ENCODE measurements at places on chromosomes 16 and 17.

DNA sequence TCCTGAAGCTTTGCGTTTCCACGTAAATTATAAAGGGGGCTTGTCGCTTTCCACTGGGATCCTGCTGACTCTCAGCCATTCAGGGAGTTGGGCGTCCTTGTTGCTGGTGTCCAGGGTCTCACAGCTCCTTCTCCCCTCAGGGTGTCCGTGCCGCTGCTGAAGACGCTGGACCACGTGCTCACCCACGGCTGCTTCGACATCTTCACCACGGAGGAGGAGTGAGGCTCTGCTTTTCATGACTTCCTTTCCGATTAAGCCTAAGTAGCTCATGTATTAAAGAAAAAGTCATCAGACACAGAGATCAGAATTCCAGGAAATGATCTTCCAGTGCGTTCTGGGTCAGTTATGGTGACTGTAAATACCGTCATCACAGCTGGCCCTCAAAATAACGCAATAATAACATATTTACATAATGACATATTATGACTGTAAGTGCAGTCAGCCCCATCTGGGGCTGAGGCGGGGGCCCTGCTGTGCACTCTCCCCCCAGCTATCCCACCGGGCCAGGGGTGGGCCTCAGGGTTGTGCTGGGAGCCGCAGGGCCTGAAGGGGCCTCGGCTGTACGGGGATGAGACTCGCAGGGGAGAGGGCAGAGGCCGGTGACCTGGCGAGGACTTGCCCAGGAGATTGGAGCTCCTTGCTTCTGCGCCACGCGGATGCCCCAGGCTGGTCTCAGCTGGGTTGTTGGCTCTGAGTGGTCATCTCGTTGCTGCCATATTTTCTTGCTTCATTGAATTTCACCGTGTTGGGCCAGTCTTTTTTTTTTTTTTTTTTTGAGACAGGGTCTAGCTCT, 92.9 kb upstream of the ZNF750 start:
- DNase-seq = no peak

DNA sequence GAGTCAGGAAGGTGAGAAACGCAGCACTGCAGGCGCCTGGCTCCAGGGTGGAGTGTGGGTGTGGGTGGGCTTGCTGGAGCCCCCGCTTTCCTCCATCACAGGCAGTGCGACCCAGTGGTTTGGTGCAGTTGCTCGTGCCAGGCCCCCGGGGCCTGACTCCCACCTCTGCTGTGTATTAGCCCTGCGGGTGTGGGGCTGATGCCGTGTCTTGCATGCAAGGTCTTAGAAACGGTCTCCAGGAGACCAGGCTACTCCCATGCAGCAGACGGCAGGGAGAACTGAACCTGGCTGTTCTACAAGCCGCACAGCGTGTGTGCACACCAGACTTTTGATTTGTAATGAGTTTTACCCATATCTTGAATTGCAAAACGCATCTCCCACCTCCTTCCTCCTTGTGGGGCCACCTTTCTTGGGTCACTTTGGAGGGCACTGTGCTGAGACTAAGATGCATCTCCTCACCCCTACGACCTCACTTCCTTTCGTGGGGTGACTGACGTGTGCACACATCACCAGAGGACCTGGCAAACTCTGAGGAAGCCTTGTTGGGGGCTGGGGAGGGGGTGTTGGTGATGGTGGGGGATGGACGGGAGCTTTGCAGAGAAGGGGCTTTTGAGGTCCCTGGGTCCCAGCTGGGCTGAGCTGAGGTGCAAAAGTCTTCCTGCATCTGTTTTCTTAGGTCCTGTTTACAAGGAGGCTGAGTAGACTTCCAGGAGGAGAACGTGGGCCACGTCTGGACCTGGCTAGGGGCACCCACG, 101.8 kb upstream of the TNRC6C start:
- no peak for DNase-seq

DNA sequence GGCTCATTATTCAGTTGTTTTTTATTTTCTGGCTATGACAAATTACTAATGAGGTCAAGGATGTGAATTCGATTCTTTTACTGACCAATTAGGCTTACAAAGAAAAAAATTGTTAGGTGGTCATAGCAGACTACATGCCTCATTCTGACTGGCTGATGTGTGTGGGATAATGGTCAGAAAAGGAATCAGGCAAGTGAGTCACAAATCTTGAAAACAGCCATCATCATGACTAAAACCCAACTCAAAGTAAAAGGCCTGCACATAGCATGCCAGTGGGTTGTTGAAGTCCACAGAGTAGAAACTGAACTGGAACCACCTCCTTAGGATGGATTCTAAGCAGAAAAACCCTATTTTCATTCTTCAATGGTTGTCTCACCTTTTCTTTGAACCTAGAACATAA, 8.6 kb downstream of the RPGRIP1L start:
- no peak for DNase-seq

- DNase-seq = no peak
Observed at GRCh38 chr17:45277992-45278391, 16.1 kb upstream of the SPATA32 start.

DNA sequence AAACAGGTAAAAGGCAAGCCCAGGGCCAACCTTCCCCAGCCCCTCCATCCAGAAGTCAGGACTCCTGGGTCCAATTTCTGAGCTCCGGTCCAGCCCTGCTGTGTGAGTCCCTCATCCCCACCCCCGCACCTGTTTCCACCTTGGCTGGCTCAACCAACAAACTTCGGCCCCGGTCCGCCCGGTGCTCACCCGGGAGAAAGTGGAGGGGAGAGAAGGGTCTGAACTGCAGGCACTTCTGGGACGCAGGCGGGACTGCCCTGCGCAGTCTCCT, 541 bp downstream of the RHBDF2 start:
- DNase-seq = no peak

DNA sequence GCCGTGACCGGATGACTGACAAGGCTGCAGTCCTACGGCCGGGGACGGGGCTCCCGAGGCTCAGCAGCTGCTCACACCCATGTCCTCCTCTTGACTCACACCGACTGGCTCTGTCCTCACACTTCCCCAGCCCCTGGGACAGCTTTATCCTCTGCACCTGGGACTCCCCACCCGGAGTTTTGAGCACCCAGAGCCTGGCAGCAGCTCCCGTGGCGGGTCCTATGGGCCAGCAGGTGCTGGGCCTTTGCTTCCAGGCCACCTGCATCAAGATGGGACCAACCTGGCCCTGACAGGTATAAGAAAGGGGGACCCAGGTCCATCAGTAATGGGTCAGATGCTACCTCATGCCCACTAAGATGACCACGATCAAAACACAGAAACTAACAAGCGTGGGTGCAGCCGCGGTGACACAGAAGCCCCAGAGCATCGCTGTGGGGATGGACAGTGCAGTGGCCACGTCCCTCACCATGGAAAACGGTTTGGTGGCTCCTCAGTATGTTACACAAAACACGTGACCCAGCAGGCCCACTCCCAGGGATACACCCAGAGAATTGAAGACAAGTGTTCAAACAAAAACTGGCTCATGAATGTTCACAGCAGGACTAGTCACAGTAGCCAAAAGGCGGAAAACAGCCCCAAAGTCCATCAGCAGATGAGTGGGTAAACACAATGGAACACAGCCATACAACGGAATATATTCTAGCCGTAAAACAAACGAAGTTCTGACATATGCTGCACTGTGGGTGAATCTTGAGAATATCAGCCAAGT, 3.3 kb upstream of the NOTUM start:
- no peak for DNase-seq

- DNase-seq = no peak
Observed at GRCh38 chr17:5902181-5903140, 167.7 kb upstream of the WSCD1 start.

DNA sequence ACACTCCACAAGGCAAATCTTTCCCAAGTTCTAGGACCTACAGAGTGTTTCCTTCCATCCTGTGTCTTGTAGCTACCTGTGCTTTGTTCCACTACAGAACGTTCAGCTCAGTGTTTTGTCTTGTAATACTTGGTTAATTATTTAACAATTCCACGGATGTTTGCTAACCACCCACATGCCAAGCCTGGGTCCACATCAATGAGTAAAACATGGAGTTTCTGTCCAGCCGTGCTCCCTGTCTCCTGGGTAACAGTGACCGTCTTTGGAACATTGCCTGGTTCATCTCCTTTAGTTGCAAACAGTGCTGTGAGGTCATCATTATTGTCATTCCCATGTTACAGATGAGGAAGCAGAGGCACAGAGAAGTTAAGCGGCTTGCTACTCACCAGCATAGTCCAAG, 41.3 kb downstream of the IRF8 start:
- no peak for DNase-seq

- DNase-seq = no peak
Observed at GRCh38 chr17:4903051-4903818, at the start of gene CHRNE. Gene CHRNE (minus strand): TSS chr17:4903098. CDS start chr17:4903063, 35 bp downstream.

GRCh38 chr17:77810536-77810935, 148.0 kb upstream of the TNRC6C start:
- DNase-seq = no peak

GRCh38 chr17:34847938-34848337, 113.3 kb downstream of the CCT6B start:
- no peak for DNase-seq

GRCh38 chr16:57630931-57631845, 2.8 kb downstream of the ADGRG1 start:
- DNase-seq = no peak

DNA sequence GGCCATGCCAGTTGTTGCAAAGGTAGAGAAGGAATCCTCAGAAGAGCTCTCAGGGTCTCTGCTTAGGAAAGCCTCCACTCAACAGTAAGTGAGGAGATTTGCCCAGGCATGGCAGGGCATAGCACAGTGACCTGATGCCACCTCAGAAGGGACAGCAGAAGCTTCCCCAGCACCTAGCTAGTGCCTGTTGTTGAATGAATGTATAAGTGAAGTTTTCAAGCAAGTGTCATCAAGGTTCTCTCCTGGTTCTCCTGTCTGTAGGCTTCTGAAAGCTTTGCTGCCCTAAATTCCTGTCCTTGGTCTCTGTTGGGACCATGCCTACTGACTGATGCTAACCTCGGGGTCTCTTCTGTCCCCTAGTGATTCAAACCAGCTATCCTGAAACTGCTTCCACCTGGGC, 114.9 kb upstream of the TBX2 start:
- DNase-seq = no peak

DNA sequence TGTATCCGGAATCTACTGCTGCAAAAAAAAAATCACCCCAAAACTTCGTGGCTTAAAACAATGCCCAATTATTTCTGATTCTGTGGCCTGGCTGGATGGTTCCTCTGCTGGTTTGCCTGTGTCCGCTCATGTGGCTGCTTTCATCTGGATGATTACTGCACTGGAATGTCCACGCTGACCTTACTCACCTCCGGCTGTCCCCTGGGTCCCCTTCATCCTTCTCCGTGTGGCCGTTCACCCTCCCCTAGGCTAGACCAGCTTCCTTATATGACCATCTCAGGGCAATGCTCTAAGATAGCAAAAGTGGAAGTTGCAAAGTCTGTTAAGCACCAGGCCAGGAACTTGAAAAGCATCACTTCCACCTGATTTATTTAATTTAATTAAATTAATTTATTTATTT, 31.4 kb upstream of the SPNS2 start:
- DNase-seq = no peak

DNA sequence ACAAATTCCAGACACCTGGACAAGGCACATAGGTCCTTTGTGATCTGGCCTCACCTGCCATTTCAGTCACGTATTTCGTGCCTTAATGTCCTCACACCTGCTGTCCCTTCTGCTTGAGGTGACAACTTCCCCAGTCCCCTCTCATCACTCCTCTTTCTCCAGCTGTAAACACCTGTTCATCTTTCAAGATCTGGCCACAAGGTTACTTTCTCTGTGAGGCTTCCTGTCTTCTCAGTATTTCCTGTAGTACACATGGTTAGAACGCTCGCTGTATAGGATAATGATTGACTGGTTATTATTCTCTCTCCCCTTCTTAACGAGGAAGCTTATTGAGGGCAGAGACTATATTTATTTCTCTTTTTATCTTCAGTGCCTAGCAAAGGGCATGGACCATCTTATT, 74.5 kb upstream of the PMFBP1 start:
- no peak for DNase-seq

DNA sequence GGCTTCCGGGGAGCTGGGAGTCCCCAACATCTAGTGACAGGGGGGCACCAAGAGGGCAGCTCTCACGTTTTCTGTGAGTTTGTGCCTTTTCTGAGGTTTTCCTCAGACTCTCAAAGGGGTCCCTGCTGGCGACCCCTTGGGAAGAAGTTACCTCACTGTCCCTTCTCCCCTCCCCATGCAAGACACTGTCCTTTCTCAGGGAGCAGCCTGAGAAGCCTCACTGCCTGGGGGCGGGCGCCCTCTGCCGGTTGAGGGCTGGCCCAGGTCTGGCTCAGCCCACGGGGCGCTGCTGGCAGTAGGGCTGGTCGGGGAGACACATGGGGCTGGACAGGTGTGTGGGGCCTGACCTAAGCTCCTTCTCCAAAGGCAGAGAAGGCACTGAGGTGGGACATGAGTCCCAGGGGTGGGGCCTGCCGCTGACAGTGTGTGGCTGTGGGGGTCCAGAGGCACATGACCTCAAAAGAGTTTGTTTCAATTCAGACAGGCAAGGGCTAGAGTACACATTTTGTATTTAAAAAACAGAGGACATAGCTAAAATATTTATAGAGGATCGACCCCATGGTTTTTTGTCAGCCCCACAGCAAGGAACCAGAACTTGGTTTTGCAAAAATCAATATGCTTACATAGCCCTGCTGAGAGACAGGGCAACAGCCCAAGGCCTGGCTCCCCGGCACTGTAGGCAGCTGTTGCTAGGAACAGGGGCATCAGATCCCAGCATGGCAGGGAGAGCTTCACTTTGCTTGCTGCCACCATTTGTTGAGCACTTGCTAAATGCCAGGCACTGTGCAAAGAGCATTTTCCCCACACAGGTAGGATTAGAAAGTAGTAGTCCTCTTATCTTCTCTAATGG, 18.5 kb upstream of the ALDH3A1 start:
- no peak for DNase-seq

DNA sequence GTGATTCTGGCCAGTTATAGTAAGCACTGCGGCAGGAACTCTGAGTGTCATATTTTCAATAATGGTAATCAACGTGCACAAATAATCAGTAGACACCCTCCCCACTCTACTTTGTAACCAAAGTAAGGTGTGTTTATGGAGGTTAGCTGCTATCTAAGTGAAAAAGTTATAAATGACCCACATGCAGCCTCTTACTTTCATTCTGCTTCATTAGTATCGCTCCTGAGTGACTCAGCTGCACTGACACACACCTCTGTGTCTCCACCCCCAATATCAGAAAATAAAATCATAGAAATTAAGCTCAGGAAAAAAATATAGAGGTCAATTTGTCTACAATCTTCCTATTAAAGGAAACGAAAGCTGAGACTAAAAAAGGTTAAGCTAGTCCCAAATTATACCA, 64.1 kb upstream of the TRAP1 start:
- DNase-seq = no peak

- no peak for DNase-seq
Observed at GRCh38 chr16:89248196-89248982, 30.9 kb downstream of the ZNF778 start.

DNA sequence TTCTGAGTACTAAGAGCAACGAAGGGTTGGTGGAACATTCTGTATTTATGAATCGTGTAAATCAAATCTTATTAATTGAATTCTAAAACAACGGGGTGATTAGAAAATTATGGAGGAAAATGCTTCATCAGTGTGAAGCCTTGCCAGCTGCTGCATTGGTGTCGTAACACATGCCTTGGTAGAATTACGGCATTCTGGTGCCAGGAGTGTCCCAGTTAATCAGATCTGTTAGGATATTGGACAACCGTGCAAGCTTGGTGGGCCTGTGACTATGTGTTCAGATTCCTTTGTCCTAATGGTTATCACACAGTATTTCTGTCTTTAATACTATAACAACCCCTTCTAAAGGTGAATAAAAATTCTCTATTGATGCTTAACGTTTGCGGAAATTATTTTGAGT, 44.2 kb upstream of the TANC2 start:
- no peak for DNase-seq

- no peak for DNase-seq
Observed at GRCh38 chr16:25014500-25015147, 545 bp downstream of the ARHGAP17 start.
